Stimulated activated naive CD4-positive, alpha-beta T cell (primary cell): ENCODE measurements at places on chromosomes 13 and 19.

DNA sequence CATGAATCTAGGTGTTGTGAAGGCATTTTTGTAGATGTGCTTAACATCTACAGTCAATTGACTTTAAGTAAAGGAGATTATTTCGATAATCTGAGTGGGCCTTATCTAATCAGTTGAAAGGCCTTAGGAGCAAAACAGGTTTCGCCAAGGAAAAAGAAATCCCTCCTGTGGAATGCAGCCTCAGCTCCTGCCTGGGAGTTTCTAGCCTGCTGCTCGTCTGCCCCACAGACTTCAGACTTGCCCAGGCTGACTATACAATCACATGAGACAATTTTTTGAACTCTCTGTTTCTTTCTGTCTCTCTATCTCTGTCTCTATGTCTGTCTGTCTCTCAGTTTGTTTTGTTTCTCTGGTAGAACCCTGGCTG lies 312.5 kb downstream of the OLFM4 start:
- no peak for DNase-seq

- DNase-seq: no peak
These were observed 313.4 kb upstream of the DACH1 start for GRCh38 chr13:72180253-72180952.

- no peak for DNase-seq
These were observed 605.3 kb upstream of the SLC10A2 start for GRCh38 chr13:103671547-103671946.

DNA sequence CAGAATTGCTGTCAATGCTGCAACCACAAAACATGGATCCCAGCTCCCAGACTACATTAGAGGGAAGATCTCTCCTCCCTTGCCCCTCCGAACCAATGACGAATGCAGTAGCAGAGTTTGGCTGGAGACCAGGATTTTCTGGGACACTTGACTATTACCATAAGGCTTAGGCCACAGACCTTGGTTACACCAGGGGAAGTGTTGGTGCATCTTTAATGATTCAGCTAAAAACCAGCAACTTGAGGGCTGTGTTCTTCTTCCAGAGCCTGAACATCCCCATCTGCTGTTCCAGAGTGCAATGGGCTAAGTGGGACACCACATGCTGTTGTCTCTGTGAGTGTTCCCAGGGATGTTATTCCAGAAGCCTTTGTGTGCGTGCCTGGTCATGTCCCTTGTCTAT lies 528.2 kb downstream of the LMO7 start:
- DNase-seq: no peak

GRCh38 chr13:46909042-46909441 lies 12.2 kb upstream of the HTR2A start:
- no peak for DNase-seq

- no peak for DNase-seq
These were observed 26.0 kb downstream of the SLC7A1 start for GRCh38 chr13:29569253-29570050.

- no peak for DNase-seq
These were observed 26.7 kb downstream of the ZNF850 start for GRCh38 chr19:36745870-36746269.

DNA sequence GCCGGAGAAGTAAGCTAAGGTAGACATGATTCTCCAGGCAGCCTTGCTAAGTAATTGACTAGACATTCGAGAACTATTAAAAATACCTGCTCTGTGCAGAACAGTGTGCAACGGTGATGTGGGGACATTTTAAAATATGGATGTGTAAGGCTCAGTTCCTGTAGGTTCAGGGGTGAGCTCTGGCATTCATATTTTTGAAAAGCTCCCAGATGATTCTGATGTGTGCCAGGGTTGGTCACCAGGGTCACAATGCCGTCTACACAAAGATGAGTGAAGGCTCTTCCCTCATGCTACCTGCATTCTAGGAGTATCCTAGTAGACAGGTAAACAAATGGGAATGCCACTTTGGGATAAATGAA lies 702 bp upstream of the EPSTI1 start:
- DNase-seq: no peak

DNA sequence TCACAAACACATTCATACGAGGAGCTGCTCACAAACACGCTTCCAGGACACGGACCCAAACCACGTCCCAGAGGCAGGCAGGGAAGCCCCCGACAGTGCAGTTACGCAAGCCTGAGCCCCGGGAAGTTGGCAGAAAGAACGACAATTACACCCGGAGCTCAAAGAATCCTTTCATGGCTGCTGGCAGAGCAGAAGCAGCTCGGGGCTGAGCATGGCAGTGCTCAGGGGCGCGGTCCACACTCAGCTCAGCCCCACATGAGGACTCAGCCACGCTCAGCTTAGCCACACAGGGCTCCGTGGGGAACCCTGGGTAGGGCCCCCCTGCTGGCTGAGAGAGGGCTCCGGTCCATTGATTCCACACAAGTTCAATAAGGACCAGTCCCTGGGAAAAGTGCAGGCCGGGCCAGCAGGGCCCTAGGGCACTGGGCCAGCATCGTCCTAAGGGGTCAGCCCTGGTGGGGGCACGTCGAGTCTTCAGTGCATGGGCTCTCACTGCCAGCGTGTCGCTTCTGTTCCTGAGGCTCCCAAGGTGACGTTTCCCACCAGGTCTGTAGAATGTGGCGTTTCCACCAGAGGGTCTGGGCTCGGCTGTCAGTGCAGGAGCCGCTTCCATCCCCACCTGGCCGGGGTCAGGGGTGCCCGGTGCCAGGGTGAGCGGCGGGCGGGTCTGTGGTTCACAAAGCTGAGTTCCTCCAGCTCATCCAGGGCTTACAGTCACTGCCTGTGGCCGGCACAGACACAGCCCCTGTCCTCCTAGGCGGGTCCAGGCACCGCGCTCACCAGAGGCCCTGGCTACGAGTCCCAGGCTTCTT lies 23.1 kb downstream of the GAS6 start:
- DNase-seq: no peak
